Naive thymus-derived CD8-positive, alpha-beta T cell (primary cell): ENCODE measurements at places on chromosomes 6 and 20. TPM values are rescaled to one million over a fixed set of nuclear protein-coding genes. Genes with fewer than 3 reads are reported as not detected.

DNA sequence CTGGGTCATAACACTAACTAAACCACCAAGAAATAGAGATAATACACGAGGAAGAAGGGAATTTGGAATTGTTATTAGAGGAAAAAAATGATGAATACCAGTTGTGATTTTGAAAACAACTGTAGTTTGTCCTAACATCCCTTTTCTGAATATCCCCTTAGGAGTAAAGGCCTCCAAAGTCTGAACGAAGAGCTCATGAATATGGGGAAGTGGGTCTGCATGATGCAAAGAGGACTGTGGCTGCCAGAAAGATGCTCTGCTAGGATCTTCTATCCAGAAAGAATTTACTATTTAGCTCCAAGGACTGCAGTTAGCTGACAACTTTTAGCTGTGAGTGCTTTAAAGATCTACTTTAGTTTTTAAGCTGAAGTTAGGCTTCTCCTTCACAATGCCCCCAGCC is 308.8 kb upstream of the HS3ST5 start:
- H3K36me3 ChIP-seq: no peaks in the 10 kb centered on the region
- H3K27me3 ChIP-seq: no peaks in the 10 kb centered on the region
- H3K27ac ChIP-seq: no peak overlapping the region

- no peak overlapping the region for H3K4me3 ChIP-seq
- no peak overlapping the region for H3K27ac ChIP-seq
- no peaks in the 10 kb centered on the region for H3K36me3 ChIP-seq
- no peaks in the 10 kb centered on the region for H3K4me1 ChIP-seq
- H3K27me3 ChIP-seq: no peaks in the 10 kb centered on the region
- no peak for DNase-seq
Observed at GRCh38 chr6:11868392-11868791, 89.8 kb upstream of the ADTRP start.

The SIRPG gene
- total RNA-seq: 47.5 TPM

The ZC3H12D gene
- 61.9 TPM for total RNA-seq

The GTSF1L gene
- total RNA-seq: 0.80 TPM
